ENCODE measurements at places on chromosomes 7 and 10. TPM values are rescaled to one million over a fixed set of nuclear protein-coding genes. Genes with fewer than 3 reads are reported as not detected.
A peak's percentile ranks its signal among the peaks of the same experiment; 100 is the strongest.

The KCNMA1 gene
- polyA plus RNA-seq: 9.0 TPM

The STEAP2 gene
- polyA plus RNA-seq: 13.1 TPM

The OR13A1 gene
- 0.21 TPM for polyA plus RNA-seq

The DGKI gene
- 0.16 TPM for polyA plus RNA-seq

DNA sequence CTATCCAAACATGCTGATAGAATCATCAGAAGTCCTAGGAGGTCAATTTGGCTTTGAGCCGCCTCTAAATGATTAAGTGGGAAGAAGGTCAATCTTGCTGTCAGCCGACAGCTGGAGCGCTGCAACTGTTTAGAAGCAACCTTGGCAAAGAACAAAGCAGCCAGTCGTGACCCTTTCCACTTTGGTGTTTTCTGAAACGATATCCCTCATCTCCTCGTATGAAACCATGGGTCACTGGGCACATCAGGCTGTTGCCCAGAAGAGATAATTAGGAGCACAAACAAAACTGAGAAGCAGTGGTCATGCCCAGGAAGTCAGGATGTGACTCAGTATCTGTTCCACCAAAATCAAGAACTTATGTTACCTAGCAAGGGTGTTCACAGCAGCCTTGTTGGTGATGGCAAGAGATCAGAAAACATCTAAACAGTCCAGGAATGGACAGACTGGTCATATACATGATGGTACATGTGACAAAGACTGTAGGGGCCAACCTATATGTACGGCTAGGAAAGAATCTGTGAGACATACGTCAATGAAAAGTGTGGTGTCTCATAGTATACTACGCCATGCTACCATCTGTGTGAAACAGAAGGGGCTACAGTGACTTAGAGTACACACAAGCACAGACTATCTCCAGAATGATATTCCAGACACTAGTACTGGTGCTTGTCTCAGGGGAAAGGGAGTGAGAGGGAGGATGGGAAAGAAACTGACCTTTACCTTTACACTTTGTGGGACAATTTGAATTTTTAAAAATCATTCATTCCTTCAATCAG, 22.4 kb downstream of the STN1 start:
- H3K27me3 ChIP-seq: no peaks in the 10 kb centered on the region

DNA sequence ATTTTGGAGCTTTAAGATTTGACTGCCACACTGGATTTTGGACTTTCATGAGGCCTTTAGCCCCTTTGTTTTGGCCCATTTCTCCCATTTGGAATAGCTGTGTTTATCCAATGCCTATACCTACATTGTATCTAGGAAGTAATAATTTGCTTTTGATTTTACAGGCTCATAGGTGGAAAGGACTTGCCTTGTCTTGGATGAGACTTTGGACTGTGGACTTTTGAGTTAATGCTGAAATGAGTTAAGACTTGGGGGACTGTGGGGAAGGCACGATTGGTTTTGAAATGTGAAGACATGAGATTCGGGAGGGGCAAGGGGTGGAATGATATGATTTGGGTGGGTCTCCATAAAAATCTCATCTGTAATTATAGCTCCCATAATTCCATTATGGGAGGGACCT, 47.6 kb upstream of the PAPSS2 start:
- no peak for DNase-seq
- no peaks in the 10 kb centered on the region for H3K27me3 ChIP-seq
- H3K27ac ChIP-seq: no peak overlapping the region
- H3K4me3 ChIP-seq: no peak overlapping the region
- peaks cover 17% of the 10 kb centered on the region for H3K36me3 ChIP-seq

- H3K4me1 ChIP-seq: peaks cover 4% of the 10 kb centered on the region
- H3K27ac ChIP-seq: no peak overlapping the region
- H3K36me3 ChIP-seq: no peaks in the 10 kb centered on the region
- no peaks in the 10 kb centered on the region for H3K27me3 ChIP-seq
Measured at GRCh38 chr10:14381475-14381874, 50.8 kb upstream of the FRMD4A start.

DNA sequence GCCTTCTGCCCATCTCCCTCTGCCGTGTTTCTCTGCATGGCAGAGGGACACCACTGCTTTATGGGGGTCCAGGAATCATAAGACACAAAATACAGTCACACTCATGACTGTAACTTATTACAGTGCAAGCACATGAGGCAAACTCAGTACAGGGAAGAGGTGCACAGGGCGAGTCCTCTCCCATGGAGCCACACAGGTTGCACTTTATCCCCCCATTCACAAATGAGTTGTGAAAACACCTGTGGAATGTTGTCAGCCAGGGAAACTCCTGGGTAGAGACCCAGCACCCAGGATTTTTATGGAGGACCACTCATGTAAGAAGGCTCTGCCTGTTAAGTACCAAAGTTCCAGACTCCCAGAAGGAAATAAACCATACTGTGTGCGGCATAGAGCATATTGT, 107.2 kb upstream of the GJD4 start:
- H3K27ac ChIP-seq: no peak overlapping the region
- no peak overlapping the region for H3K4me3 ChIP-seq
- H3K27me3 ChIP-seq: no peaks in the 10 kb centered on the region
- H3K36me3 ChIP-seq: no peaks in the 10 kb centered on the region
- no peak for DNase-seq
- peaks cover 33% of the 10 kb centered on the region for H3K4me1 ChIP-seq

GRCh38 chr7:113805976-113806375, 112.8 kb downstream of the PPP1R3A start:
- H3K27ac ChIP-seq: no peak overlapping the region
- DNase-seq: no peak
- no peaks in the 10 kb centered on the region for H3K27me3 ChIP-seq
- no peaks in the 10 kb centered on the region for H3K36me3 ChIP-seq

DNA sequence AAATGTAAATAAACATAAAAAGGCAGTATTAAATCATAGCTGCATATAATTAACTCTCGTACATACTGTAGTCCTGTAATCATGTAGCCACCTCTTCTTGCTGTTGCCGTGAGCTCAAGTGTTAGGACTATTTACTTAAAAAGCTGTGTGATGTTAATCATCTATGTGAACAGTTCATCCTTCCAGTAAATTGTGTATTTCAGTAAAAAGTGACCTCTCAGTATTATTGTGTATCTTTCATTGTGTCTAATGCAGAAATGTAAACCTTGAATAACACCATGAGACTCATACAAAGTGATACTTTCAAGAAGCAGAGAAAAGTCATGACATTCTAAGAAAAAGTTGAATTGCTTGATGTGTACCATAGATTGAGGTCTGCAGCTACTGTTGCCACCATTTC, 38.0 kb downstream of the ADD3 start:
- H3K36me3 ChIP-seq: 0 out of 2 replicates have a peak, but pooled peaks cover 5% of the 10 kb centered on the region
- no peaks in the 10 kb centered on the region for H3K4me1 ChIP-seq
- no peak overlapping the region for H3K27ac ChIP-seq
- no peak overlapping the region for H3K4me3 ChIP-seq

GRCh38 chr10:98107644-98108430, 26.6 kb upstream of the R3HCC1L start:
- H3K27me3 ChIP-seq: no peaks in the 10 kb centered on the region
- no peak overlapping the region for H3K27ac ChIP-seq
- DNase-seq: peak; percentile 17
- no peak overlapping the region for H3K4me3 ChIP-seq

DNA sequence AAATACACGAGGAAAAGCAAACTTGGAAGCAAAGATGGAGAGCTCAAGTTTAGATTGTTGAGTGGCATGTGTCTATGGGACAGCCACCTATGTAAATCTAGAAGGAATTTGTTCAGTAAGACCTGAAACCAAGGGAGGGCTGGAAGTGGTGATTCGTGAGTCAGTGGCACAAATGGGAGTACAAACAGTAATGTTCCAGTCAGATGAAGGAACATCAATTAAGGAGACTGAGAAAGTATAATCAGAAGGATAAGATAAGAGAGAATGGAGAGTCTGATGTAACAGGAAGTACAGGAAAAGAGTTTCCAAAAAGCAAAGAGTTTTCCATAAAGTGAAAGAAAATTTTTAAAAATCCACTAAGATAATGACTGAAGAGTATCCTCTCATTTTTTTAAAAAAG, 544.2 kb downstream of the KIF20B start:
- no peaks in the 10 kb centered on the region for H3K4me1 ChIP-seq
- no peak overlapping the region for H3K4me3 ChIP-seq
- DNase-seq: no peak
- H3K36me3 ChIP-seq: no peaks in the 10 kb centered on the region
- H3K27me3 ChIP-seq: no peaks in the 10 kb centered on the region
- H3K27ac ChIP-seq: no peak overlapping the region

All from GM23338 (cell line).